ENCODE measurements at places on chromosomes 2 and 18.
A peak's percentile ranks its signal among the peaks of the same experiment; 100 is the strongest.

- DNase-seq = no peak
Observed at GRCh38 chr2:28004086-28004485, 113.6 kb downstream of the BABAM2 start.

DNA sequence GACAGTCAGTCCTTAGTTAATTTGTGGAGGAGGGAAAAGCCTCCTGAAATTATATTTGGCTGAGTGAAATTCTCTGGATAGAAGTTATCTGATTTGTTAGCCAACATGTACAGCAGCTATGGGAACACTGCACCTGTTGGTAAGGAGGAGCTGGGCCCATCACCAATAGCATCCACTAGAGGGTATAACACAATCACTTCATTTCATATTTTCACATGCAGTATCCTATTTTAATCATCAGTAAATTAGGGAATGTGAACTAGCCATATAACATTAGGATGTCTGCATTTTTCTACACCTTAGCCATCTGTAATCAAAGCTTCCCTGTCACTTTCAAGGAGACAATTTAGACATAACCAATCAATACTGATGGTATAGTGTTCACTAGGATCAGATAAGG is 818.4 kb upstream of the CDH2 start:
- DNase-seq = no peak

DNA sequence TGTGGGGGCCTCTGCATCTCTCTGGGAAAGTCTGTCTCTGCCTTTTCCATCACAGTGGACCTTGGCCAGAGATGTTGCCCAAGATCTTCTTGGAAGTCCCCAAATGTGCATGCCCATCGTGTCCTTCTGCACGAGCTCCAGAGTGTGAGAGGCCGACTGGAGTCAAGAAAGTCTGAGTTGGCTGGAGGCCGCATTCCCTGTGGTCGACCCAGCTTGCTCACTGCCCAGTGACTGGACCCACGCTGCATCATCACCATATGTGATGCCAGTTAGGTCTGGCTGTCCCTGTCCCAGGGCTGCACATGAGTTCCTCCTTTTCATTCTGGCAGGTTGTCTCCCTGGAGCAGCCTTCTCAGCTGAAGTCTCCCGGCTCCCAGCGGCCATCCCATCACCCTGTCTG is 93.8 kb downstream of the ARL4C start:
- no peak for DNase-seq

GRCh38 chr2:100272841-100273329 is 49.4 kb downstream of the LONRF2 start:
- DNase-seq = no peak

- no peak for DNase-seq
Observed at GRCh38 chr2:58731488-58731869, 490.4 kb upstream of the FANCL start.

GRCh38 chr2:181419129-181419855 is 37.9 kb upstream of the ITGA4 start:
- no peak for DNase-seq

GRCh38 chr18:468955-469790 is 31.3 kb downstream of the COLEC12 start:
- no peak for DNase-seq

DNA sequence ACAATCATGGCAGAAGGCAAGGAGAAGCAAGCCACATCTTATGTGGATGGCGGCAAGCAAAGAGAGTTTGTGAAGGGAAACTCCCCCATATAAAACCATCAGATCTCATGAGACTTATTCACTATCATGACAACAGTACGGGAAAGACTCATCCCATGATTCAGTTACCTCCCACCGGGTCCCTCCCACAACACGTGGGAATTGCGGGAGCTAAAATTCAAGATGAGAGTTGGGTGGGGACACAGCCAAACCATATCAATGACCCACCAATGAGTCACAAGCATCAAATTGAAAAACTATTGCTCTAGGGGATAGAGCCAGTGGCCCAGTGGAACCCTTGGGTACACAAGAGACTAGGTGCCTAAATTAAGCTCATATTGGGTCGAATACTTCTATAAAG is 157.4 kb downstream of the FBXO15 start:
- DNase-seq = no peak

DNA sequence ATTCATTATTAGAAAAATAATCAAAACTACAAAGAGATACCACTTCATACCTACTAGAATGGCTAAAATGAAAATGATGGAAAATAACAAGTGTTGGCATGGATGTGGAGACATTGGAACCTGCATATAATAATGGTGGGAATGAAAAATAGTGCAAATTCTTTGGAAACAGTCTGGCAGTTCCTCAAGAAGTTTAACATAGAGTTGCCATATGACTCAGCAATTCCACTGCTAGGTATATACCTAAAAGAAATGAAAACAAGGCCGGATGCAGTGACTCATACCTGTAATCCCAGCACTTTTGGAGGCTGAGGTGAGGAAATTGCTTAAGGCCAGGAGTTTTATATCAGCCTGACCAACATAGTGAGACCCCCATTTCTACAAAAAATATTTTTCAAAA is 41.6 kb upstream of the ACYP2 start:
- DNase-seq = no peak

- DNase-seq = no peak
Observed at GRCh38 chr2:208369091-208369490, 37.5 kb upstream of the PTH2R start.

GRCh38 chr2:64456293-64456692 is 2.3 kb downstream of the LGALSL start:
- no peak for DNase-seq

GRCh38 chr2:67499989-67500388 is 102.9 kb downstream of the ETAA1 start:
- DNase-seq = no peak

GRCh38 chr2:127007652-127008051 is 99.3 kb downstream of the BIN1 start:
- DNase-seq = no peak

GRCh38 chr2:150136893-150137292 is 350.6 kb downstream of the RND3 start:
- no peak for DNase-seq

- no peak for DNase-seq
Observed at GRCh38 chr2:191618786-191619185, 59.1 kb upstream of the NABP1 start.

DNA sequence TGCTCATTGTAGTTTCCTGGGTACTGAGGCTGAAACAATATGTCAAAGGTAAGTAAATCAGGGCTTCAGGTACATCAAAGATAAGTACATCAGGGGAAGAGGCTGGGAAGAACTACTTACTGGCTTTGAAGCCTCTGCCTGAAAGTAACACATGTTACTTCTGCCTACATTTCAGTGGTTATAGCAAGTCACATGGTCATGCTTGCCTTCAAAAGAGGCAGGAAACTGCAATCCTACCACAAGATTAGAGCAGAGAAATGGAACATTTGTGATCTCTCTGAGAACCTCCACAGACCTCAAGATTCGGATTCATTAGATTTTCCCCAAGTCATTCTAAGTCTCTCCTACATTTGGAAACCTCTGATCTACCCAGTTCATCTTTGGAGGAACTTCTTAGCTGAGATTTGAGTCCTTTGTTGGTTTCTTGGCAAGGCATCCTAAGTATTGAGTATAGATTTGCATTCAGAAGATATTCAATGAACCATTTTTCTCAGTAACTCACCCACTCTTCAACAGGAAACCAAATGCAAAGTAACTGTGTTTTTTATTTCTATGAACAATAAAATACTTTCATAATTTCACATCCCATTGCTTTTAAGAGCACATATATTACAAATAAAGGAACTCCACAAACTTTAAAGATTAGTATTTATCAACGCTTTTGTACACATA is 48.5 kb upstream of the CCDC195 start:
- DNase-seq = no peak

DNA sequence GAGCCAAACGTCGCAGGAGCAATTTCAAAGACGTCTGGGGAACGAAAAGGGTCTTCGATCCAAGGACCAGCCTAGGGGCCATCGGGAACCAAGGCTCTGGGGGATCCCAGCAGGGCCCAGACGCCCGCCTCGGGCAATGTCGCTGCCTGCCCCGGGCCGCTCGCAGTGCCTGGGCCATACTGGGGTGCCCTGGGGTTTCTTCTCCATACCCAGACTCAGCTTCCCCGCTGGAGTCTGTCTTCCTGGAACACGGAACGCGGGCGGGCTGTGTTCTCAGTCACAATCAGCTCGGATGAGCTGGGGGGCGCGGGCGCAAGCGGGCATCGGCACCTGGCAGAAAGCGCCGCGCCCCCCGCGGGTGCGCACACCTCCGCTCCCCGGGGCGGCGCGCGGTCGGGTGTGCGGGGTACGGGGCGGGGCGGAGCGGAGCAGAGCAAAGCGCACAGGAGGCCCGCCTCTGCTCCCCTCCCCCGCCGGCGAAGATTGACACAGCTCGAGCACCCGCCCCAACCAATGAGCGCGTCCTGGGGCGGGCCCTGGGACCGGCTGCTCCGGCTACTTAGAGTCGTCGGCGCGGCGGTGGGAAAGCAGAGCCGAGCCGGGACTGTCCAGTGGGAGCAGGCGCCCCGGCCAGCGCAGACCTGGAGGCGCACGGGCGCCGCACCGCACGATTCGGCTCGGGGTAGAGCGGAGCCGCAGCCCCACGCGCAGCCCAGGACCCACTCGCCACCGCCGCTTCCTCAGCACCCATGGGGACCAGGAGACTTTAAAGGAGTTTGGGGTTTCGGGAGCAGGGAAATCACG is at the start of gene LRATD1:
LRATD1 (plus strand) TSS at position 585 of the 804 bp plus-strand sequence. CDS start 1,263 bp downstream, outside the sequence.
- no peak for DNase-seq

DNA sequence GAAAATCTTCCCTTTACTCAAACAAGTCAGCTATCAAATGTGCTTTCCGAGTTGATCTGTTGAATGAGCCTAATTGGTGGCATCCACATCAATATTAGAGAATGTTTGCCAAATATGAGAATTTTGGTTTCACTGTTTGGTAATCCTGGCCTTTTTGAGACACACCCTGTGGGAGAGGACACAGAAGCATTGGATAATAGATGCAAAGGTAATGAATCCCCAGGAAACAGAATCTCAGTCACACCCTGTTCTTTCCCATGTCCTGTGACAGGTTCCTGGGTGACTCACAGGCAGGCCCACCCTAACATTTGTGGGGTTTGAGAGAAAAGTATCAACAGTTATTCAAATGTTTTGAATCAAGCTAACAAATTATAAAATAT is 99.8 kb upstream of the PELI1 start:
- DNase-seq = no peak

- peak; percentile 51 for DNase-seq
Observed at GRCh38 chr2:233385489-233386044, 31.3 kb downstream of the DGKD start.

DNA sequence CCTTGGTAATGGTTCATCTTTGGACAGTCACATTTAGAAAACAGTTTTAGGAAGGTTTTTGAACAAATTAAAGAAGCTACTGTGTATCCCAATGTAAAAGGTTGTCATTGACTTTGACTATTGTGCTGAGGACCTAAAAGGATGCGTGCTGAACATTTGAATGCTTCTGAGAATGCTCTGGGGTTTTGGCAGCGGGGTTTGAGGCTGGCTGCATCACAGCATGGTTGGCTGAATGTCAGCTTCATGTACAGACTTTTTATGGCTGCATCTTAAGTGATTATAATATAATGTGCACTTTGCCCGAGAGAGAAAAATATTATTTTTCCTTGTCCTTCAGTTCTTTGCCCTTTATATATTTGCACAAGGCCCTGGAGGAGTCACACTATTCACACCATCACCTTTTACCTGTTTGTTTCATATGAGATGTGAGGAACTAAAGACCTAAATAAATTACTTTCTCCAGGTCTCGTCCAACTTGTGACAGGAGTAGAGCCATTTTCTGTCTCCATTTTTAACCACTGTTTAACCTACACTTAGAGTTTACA is 125.9 kb downstream of the CCDC85A start:
- DNase-seq = no peak

DNA sequence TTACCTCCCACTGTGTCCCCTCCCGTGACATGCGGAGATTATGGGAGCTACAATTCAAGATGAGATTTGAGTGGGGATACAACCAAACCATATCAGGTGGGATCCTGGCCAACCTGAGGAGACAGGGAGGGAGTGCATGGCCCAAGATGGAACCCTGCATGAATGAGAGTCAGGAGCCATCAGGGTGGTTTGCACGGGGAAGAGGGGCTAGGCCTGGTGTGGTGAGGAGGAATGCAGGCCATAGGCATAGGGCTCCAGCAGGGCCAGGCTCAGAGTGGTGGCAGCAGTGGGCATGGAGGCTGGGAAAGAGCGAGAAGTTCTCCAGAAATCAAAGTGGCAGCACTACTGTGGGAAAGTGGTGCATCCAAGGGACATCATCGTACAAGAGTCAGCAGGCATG is 74.0 kb upstream of the BCL2L11 start:
- DNase-seq = no peak

DNA sequence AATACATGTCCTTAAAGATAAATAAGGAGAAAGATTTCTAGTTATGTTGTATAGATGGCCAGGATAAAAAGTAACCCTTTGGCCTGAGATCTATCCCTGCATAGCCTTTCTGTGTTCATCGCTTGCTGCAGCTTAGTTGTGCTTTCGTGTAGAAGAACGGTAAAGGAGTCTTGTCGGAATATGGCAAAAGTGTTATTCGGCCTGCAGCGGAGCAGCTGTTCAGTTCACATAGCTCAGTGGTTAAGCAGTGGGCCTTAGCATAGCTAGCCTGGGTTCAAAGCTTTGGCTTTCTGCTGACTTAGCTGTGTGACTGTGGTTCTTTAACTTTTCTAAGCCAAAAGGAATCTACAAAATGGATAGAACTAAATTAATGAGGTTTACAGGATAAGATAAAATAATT is 55.4 kb downstream of the MALT1 start:
- DNase-seq = no peak

GRCh38 chr2:3785220-3785889 is 82.0 kb downstream of the DCDC2C start:
- DNase-seq = no peak

DNA sequence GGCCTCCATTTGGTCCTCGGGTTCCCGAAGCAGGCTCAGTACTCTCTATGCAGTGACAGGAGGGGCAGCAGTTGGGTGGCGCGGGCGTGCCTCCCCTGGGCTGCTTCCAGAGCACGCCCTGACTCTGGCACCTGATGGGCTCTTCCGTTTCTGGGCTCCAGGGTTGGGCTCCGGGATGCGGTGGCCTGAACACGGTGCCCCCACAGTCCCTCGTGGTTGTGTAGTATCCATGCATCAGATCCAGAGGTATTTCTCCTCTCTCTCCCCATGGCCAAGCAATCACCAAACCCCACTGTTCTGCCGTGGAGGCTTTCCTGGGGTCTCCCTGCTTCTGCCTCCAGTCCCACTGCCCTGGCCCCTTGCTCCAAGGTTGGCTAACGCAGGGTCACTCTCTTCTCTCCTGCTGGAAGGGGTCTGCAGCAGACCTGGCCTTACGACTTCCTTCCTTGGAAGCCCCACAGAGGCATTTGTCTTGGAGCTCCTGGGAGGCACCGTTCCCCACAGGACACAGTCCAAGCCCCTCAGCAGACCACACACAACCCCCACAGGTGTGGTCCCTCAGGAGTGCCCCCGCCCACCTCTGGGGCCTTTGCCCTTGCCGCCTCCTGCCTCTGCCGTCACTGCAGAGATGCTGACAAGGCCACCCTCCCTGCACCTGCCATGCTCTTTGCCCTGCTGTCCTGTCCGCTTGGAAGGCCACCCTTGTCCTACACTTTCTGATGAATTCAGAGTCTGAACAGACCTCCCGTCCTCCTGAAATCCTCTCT is 136.6 kb upstream of the ASB18 start:
- DNase-seq = no peak
